Kidney tubule cell (primary cell): ENCODE measurements at places on chromosomes 1 and 21.
A peak's percentile ranks its signal among the peaks of the same experiment; 100 is the strongest.

- peak; percentile 7 for DNase-seq
These were observed 34.0 kb downstream of the PCSK9 start for GRCh38 chr1:55073187-55073916.

- DNase-seq: no peak
These were observed 44.5 kb upstream of the C1orf87 start for GRCh38 chr1:60118085-60118484.

- DNase-seq: peak; percentile 71
These were observed 32.4 kb downstream of the EIF2D start for GRCh38 chr1:206579747-206580437.

DNA sequence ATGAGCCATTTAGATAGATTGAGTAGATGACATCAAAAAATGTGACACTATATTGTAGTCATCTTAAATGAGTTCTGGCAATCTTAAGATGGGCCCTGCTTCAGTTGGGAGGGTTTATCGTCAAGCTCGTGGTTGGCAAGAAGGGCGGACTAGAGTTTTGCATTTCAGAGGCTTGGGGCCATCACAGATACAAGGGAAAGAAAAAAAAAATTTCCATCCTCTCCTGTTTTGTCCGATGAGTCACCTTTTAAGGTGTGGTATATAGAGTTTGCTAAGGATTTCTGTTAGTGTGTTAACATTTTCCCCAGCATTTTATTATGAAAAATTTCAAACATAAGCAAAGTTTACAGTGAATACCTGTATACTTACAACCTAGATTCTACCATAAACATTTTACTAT is 31.8 kb upstream of the KCNQ4 start:
- DNase-seq: no peak

GRCh38 chr1:33170351-33171274 is 11.2 kb downstream of the TRIM62 start:
- no peak for DNase-seq

DNA sequence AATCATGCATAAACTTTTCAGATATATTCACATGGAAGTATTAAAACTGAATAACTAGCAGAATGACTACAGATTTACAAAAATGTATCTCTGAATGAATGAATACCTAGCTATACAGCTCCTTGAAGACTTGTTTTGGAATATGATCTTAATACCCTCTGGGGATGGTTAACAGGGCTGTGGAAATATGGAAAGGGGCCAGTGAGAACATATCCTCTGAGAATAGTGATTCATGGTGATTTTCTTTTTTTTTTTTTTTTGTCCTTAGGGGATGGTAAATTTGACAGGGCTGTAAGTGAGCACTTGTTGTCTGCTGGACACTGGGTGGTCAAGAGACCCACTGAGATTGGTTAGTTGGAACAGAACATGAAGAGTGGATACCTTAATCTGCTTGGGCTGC is 80.7 kb upstream of the HP1BP3 start:
- DNase-seq: no peak

GRCh38 chr1:151124763-151125403 is 21.5 kb downstream of the SEMA6C start:
- no peak for DNase-seq

DNA sequence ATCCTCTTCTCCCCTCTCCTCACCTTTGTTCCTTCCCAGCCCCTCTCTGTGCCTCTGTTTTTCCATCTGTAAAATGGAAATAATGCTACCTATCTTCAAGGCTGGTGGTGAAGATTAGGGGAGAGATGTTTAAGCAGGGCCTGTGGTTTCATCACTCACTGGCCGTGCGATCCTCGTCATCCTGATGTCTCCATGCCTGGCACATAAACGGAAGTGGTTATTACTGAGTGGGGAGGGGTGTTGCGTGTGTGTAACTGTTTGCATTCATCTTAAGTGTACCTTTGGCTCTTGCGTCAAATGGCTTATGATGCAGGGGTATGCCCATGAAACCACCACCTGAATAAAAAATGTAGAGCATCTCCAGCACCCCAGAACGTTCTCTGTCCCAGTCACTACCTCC is 17.2 kb upstream of the C1QA start:
- DNase-seq: no peak

GRCh38 chr21:14753466-14754258 is 207.5 kb upstream of the SAMSN1 start:
- no peak for DNase-seq

DNA sequence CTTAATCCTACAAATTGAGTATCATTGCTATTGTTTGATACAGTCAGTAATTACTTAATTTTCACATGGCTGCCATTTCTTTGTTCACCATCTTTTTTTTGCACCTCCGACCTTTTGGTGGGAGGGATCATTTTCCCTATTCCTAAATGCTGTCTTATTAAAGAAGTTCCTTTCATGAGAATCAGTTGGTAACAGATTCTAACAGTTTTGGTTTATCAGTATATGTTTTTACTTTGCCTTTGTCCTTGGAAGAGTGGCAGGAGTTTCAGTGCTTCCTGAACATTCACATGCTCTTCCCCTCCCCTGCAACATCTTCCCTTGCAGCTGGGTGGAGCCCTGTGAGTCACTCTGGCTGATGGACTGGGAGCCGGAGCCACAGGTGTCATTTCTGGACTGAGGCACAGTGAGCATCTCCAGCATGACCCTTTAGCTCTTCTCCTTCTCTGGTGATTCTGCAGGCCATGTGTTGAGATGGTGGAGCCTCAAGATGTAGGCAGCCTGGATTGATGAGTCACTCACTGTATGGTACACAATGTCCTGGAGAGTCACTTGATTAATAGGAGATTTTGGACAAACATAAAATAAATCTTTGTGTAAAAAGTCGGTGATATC is 217.7 kb downstream of the URB2 start:
- peak; percentile 47 for DNase-seq

GRCh38 chr1:194279975-194280374 is 1093.6 kb upstream of the B3GALT2 start:
- DNase-seq: no peak

DNA sequence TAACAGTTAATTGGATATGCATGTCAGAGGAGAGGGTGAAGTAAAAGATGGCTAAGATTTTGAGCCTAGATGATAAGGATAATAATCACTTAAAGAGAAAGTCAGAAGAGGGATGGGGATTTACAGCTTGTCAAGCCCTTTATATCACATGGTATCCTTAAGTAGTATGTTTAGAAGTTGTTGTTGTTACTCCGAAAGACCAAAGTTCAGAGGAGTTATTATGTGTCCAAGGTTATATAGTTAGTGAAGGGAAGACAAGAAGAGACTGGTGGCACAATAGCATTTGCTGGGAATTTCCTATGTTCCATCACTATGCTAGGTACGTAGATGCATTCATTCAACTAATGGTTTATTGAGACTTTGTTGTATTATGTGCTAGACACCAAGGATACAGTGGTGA is 30.8 kb upstream of the AGO1 start:
- DNase-seq: no peak

DNA sequence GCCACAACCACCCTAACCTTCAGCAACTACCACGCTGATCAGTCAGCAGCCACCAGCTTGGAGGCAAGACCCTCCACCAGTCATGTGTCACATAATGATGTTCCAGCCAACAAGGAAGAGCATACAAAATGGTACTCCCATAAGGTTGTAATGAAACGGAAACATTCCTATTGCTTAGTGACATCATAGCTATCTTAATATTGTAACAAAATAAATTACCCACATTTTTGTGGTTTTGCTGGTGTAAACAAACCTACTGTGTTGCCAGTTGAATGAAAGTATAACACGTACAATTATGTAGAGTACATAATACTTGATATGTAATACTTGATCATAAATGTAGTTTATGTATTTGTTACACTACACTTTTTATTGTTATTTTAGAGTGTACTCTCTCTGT is 1363.2 kb upstream of the ADGRL4 start:
- no peak for DNase-seq

GRCh38 chr1:15414445-15414983 is 4.8 kb downstream of the EFHD2 start:
- no peak for DNase-seq

GRCh38 chr1:7795406-7795805 is 11.3 kb downstream of the PER3 start:
- DNase-seq: no peak

DNA sequence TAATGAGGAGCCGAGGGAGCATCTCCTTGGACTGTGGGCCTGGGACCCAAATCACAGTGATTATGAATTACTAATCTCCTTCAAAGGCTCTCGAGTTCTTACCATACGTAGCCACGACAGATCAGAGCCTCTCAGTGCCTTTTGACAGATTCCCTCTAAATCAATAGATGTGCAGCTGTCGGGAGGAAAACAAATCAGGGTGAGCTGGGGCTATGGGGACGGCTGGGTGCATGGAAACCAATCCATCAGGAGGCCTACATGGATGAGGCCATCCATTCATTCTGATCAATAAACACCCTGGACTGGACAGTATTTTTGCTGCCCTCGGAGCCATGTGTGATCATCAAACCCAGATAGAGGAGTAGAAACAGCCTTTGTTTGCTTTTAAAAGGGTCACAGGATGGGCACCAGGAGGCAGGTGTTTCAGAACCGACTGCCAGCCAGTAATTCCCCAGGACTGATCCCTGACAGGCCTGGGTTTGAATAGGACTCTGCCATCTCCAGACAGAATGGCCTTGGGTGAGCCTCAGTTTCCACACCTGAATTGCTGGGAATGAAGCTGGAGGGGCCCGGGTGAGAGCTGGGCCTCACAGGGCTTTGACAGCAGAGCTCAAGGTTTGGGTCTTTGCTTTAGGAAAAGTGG is 532.8 kb downstream of the MATN1 start:
- DNase-seq: no peak

DNA sequence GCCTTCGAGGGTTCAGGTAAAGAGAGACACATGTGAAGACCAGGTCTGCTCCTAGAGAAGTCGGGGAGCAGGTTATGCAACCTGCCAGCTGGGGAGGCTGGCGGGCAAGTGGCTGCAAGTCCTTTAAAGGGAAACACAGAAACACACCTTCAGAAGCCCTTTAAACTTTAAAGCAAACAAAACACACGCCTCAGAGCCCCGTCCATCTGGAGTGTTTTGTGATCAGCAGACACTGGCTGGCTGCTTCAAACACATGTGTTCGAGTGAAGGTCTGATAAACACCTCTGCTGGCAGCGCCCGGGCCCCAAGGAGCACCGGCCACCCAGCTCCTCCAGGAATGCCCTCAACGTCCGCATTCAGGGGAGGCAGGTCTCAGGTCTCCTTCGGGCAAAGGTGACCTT is 15.2 kb downstream of the RIPK4 start:
- peak; percentile 8 for DNase-seq

- DNase-seq: peak; percentile 71
These were observed 21.7 kb downstream of the ITPKB start for GRCh38 chr1:226717256-226717909.

GRCh38 chr21:42433946-42434551 is 30.3 kb downstream of the UBASH3A start:
- DNase-seq: no peak

GRCh38 chr1:76833856-76834255 is 33.4 kb upstream of the ST6GALNAC5 start:
- no peak for DNase-seq

DNA sequence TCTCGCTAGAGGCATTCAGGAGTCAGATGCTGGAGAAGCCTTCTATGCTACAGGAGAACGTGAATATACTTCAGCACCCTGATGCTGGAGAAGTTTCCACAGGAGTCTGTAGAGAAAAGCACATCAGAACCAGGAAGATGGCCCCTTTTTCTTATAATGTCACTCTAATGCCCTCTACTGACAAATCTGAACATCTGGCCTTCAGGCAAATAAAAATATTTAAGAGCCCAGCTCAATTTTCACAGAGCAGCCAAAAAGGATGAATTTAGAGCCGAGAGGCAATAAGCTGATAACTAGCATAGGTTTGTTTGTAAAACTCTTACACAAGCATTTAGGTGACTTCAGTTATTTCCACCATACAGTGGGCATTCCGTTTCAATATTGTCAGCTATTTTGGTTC is 3.8 kb upstream of the RRP15 start:
- no peak for DNase-seq

DNA sequence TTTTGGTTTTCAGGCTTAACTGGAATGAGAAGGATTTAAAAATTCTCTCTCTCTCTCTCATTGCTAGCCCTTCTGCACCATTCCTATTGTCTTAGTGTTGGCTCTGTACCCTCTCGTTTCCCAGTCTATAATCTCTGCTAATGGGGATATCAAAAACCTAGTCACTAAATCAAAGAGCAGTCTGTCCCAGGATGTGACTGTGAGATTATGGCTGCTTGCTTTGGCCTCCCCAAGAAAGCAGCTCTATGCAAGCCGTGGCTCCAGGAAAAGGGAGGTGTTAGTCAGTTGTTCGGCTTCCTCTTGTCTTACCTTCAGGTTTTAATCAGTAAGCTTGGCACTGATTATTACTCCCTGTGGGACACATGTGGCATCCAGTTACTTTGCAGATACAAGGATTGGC is 468.8 kb downstream of the USP25 start:
- no peak for DNase-seq

- peak; percentile 86 for DNase-seq
These were observed 12.6 kb upstream of the RCSD1 start for GRCh38 chr1:167617153-167618147.

GRCh38 chr21:44749759-44750674 is 38.6 kb upstream of the TSPEAR start:
- no peak for DNase-seq

- no peak for DNase-seq
These were observed 3.8 kb downstream of the CA14 start for GRCh38 chr1:150261367-150261766.

DNA sequence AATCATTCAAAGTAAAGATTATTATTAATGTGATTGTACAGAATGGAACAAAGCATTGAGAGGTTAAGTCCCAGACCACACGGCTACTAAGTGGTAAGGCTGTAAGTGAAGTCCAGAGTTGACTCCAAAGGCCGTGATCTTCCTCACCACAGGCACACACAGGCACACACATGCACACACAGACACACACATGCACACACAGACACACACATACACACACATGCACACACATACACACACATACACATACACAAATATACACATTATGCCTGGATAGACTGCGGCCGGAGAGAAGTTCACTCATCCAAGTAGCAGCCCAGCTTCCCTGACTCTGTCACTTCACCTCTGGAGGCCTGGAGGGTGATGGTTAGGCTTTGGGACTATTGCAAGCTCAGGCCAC is 121.9 kb downstream of the HLX start:
- DNase-seq: no peak

DNA sequence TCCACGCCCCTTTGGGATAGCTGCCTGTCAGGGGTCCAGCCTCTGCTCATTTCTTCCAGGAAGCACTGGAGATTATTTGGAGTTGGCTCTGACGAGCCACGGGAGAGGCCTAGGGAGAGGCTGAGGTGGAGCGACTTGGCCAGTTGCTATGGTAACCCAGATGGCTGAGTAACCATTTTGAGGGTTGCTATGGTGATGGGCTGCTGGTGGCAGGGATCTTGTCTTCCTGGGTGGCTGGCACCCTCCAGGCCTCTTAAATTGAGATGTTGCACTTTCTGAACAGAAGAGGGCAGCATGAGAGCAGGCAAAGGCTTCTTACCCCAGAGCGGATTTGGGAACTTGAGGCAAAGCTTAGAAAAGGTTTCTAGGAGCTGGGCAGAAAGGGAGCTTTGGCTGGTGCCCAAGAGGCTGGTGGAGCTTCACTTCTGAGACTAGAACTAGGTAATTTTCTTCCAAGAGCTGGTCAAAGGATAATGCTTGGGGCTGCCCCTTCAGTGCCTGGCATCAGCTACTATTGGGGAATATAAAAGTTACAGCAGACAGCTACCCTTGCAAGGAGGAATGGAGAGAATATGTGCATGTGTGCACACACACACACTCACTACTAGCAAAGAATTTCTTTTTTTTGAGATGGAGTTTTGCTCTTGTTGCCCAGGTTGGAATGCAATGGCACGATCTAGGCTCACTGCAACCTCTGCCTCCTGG is 72.5 kb downstream of the NDUFS5 start:
- peak; percentile 98 for DNase-seq

GRCh38 chr1:208218237-208219097 is 25.7 kb downstream of the PLXNA2 start:
- no peak for DNase-seq
